ENCODE measurements at places on chromosomes 2 and 18.

DNA sequence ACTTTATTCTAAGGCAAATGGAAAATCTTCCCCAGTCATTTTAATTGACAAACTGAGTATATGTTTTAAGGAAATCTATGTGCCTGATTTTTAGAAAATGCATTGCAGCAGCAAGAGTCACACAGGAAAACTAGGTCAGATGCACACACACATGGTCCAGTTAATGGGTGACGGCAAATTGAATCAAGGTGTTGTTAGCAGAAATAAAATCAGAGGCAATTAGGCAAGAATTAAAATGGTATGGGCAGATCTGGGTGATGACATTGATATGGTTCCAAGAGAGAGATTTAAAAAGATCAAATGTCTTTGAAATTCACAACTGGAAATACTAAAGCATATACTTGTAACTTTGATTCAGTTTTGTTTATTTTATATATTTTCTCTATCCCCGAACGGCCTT lies 174.2 kb upstream of the CDH19 start:
- DNase-seq: no peak

- DNase-seq: no peak
Measured at GRCh38 chr18:4026542-4026941, 428.6 kb downstream of the DLGAP1 start.

GRCh38 chr2:75587954-75588587 lies 27.3 kb upstream of the EVA1A start:
- DNase-seq: no peak

- DNase-seq: no peak
Measured at GRCh38 chr18:26911840-26912239, 46.3 kb upstream of the AQP4 start.

DNA sequence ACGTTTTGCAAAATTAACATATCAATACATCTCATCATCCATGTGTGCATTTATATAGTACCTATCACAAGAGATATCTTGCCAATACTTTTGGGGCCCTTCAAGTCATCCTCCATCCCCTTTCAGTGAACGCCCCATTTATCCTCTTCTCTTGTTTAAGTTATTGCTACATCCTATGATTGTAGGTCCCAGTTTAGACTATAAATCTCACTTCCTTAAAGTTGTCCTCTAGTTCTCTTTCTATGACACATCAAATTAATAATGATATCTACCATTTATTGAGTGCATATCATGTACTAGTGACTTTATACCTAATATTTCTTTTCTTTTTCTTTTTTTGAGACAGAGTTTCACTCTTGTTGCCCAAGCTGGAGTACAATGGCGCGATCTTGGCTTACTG lies 28.8 kb upstream of the FBXO11 start:
- no peak for DNase-seq

GRCh38 chr2:64213532-64214275 lies 69.5 kb upstream of the PELI1 start:
- no peak for DNase-seq

GRCh38 chr2:183248866-183249567 lies 124.8 kb downstream of the NUP35 start:
- DNase-seq: peak; percentile 46

DNA sequence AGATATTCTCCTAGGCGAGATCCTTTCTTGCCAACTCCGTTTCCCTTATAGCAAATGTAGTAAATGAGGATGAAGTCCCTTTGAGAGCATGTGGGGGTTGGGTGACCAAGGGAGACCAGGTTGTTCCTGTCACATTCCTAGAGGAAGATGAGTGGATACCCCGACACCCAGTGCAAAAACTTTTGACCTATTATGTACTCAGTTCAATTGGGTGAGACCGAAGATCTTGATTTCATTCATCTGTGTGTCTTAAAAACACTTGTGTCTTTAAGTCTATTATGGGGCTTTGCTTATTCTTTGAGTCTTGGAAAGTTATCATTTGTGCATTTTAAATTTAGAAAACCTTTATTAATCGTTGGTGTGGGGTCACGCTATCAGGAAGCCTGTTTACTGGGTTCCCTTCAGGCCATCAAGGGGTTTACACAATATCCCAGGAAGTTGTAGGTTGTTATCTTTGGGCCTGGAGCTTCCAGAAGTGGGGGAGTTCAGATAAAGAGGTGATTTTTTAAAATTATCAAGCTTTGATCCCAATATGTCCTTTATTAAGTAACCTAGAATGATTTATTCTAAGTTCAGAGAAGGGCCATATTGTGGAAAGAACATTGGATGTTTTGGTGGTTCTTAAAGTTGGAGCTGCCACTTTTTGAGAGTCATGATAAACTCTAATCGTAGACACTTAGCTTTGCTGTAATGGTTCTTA lies 2.8 kb downstream of the RHOB start:
- peak; percentile 30 for DNase-seq

DNA sequence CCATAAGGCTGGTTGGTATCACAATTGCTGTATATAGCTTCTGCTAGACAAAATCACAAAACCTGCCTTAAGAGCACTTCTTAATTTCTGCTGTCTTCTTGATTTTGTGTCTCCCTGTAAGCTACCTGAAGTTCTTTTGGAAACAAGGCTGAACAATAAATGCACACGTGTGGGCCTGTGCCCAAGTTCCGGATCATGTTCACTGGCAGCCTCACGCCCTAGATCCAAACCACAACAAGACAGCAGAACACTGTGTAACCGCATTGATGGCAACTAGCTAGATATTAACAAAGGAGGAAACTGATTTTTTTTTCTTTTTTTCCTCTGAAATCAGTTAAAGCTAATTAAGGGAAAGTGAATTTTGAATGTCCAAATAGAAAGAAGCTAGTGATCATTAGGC lies 81.5 kb upstream of the LYPD6B start:
- no peak for DNase-seq

DNA sequence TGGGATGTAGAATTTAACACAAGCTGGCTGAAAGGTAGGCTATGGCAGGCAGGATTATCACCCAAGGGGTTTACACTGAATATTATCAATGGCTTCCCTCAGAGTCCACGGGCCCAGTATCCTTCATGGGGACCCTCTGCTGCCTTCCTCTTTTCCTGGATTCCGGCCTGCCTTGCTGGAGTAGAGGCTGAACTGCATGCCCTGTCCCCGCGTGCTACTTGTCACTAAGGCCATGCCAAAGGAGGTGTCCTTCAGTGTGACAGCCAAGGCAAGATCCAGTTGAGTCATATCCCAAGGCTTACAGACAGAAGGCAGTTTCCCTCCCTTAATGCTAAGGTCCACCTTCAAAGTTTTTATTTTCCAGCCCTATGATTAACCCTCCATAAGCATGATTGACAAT lies 156.3 kb downstream of the CYP26B1 start:
- no peak for DNase-seq

- DNase-seq: no peak
Measured at GRCh38 chr2:55452879-55453278, 33.2 kb upstream of the CCDC88A start.

GRCh38 chr2:88082781-88083180 lies 15.2 kb downstream of the SMYD1 start:
- DNase-seq: no peak

- DNase-seq: peak; percentile 67
Measured at GRCh38 chr18:5057386-5058348, 139.4 kb downstream of the AKAIN1 start.

DNA sequence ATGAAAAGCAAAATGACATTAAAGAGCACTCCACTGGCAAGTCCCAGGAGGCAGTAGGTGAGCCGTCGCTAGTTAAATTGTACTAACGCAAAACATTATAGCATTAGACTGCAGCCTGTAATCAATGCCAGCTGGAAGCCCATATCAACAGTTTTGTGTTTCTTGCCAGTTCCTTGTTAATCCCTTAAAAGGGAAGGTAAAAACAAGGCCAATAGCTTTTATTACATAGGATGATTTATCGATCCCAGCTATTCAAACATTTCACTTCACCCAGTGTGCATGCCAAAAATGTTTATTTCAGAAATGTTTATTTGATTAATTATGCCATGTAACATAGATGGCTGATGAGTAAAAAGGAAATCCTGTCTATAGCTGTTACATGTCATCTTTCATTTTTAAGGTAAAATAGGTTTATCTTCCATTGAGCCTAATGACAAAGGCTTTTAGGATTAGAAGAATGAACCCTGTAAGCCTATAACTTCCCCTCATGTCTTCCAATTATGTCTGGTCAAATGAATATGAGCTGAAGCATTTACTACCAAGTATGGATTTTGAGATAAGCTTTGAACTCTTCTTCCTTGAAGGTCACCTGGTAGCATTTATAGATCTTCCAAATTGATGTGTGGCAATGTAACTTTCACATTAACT lies 591.2 kb downstream of the RNF144A start:
- DNase-seq: no peak

GRCh38 chr18:44742718-44743311 lies 62.1 kb downstream of the SETBP1 start:
- DNase-seq: no peak

- peak; percentile 96 for DNase-seq
Measured at GRCh38 chr2:120934574-120935338, 199.1 kb downstream of the GLI2 start.

DNA sequence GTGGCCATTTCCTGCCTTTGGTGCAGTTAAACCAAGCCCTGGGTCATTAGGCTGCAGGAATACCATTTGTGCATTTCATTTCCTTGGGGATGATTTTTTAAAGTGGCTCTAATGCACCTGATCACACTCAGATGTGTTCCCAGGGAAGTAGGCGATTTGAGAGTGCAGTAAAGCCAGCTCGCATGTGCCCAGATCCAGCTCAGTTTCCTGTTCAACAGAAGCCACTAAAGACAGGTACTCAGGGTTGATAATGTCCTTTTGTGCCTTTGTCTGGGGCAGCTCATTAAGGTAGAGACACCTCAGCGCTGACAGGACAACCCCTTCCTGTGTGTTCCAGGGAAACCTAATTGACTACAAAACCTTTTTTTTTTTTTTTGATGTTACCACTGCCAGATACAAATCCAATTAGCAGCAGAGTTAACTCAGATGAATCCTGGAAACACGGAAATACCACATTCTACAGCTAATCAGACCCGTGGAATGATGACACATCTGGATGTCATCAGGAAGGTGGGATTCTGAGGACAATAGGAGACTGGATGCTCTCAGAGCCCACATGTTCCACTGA lies 15.2 kb upstream of the CHRNA1 start:
- no peak for DNase-seq

DNA sequence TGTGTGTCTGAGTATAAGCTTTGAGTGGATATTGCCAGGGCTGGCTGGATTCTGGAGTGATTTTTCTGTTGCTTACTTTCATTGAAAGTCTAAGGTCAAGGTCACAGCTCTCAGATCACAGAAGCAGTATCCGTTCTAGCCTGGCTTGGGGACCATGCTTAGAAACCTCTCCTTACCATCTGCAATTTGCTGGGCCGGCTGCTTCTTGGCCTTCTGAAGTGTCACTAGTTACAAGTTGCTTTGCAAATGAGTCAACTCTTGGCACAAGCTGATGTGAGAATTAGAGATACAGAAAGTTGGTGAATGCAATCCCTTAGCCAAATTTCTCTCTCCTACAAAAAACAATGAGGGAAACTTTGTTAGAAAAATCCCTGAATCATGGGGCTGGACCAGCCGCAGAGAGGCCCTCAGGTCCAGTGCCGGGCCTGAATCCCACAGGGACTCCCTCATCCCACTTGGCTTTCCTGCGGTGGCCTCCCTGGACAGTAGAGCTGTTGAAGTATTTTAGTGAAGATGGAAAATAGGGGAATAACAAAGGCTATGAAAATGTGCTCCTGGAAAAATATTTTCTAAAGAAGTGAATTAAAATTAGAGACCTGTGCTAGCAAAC lies 92.7 kb upstream of the CNGA3 start:
- no peak for DNase-seq

GRCh38 chr2:190853531-190854383 lies 26.9 kb upstream of the GLS start:
- DNase-seq: no peak

DNA sequence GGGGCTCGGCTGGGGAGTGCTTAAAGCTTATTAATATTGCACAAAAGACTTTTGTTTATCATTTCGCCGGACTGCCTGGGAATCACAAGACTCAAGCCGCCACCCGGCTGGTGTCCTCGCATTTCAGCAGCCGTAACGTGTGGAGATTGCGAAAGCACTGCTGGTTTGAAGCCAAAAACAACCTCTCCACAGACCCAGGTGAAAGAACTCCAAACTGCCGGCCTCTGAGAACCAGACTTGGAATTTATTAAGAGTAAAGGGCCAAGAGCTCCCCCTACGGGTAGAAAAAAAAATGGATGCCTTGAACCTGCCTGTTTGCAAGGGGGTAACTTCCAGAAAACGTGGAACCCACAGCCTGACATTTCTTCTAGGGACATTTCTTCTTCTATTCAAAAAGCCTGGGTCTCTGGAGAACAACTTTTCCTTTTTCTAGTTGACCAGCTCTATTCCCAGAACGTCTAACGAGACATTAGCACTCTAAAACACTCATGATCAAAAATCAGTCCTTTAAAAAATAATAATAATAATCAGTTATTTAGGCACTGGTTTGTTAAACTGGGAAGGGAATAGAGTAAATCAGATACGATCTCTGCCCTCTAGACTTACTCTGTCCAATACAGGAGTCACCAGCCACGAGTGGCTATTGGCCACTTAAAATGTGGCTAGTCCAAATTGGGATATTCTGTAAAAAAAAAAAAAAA lies 216.3 kb downstream of the C1D start:
- DNase-seq: peak; percentile 73

GRCh38 chr2:21291426-21291825 lies 167.7 kb downstream of the TDRD15 start:
- DNase-seq: no peak

- DNase-seq: no peak
Measured at GRCh38 chr2:926896-927295, 23.8 kb upstream of the SNTG2 start.

DNA sequence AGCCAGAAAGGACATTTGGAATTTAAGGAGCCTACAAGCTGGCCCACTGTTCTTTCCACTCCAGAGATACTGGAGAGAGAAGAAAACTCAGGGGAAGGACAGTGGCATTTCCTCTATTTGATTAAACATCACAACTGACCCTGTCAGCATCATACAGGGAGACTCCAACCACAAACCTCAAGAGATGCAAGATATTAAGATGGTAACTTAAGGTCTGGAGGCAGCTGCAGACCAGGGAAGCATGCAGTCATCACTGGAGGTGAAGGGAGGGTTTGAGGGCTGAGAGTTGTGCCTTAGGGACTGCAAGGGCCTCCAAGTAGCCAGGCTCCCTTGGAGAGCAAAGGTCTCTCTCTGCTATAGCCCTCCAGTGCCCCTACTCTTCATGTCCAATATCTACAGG lies 67.4 kb downstream of the RNF152 start:
- no peak for DNase-seq

DNA sequence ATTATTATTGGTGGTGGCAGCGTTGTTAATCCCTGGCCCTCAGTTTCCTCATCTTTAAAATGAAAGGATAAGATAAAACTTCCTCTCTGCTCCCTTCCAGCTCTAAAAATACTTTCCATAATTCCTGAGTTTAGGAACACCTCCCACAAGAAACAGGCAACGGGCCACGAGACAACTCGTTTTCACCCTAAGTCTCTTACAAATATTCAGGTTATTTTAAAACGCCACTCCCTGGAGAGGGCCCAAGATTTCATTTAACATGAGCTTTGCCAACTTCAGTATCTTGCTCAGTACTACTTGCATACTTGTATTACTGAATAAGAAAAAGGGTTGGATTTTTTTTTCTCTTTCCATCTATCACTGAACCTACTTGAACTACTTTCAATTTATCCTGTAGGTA lies 611.1 kb upstream of the FANCL start:
- no peak for DNase-seq
